DMS153 (cell line): ENCODE measurements at places on chromosomes 5 and 9.

- DNase-seq = peak; percentile 55
These were observed 37.7 kb downstream of the NSG2 start for GRCh38 chr5:174083056-174083827.

GRCh38 chr5:17444496-17444895 is 53.5 kb upstream of the TAF11L2 start:
- DNase-seq = no peak

DNA sequence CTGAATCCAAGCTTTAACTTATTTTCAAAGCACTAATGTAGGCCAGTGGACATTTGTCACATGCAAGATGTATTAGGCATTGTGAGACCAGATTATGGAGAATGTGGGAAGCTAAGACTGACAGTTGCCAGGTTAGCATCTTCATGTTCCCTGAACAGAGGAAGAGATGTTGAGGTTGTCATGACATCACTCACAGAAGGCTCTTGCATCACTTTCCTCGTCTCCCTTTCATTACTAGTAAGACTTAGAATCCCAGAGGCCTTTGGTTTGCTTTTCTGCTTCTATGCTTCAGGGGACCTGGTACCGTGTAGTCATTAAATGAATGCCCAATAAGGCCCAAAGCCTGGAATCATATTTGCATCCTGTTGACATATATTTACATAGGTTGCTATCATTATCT is 76.4 kb upstream of the RPS23 start:
- DNase-seq = no peak

- DNase-seq = no peak
These were observed 145.7 kb downstream of the ZSWIM6 start for GRCh38 chr5:61477788-61478187.

GRCh38 chr9:17480966-17481365 is 97.9 kb upstream of the SH3GL2 start:
- no peak for DNase-seq

GRCh38 chr9:112743216-112743836 is 7.2 kb upstream of the SNX30 start:
- DNase-seq = no peak

- no peak for DNase-seq
These were observed 781 bp downstream of the FOXD1 start for GRCh38 chr5:73447530-73448462.

GRCh38 chr5:115838885-115839518 is 2.4 kb downstream of the ATG12 start:
- DNase-seq = no peak

- DNase-seq = no peak
These were observed 25.3 kb upstream of the CEP72 start for GRCh38 chr5:586751-587285.

GRCh38 chr9:18935541-18935940 is 97.5 kb downstream of the SAXO1 start:
- no peak for DNase-seq

GRCh38 chr5:66012271-66012670 is 85.9 kb downstream of the ERBIN start:
- DNase-seq = no peak

DNA sequence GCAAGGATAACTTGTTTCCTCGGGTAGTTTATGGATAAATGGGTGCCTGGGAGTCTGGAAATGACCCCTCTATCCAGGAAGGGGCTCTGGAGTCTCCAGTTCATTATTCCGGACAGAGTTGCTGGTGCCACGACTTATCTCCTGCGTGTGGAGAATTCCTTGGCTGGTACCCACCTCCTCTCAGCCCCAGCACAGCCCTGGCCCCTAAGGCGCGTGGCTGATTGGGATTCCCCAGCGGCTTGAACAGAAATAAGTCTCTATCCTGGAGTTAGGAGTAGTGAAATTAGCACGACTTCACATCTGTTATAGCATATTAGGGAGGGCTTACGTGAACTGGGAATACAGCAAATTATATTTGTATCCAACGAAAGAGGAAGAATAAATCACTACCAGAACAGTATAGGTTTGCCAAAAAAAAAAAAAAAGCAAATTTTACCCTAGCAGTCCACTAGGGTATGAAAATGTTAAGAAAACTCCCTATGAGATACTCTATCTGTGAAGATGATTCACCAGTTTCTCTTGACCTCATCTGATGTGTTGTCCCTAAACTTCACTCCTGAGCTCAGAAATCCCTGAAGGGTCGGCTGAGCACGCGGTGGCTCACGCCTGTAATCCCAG is 172.5 kb upstream of the OTULINL start:
- no peak for DNase-seq

DNA sequence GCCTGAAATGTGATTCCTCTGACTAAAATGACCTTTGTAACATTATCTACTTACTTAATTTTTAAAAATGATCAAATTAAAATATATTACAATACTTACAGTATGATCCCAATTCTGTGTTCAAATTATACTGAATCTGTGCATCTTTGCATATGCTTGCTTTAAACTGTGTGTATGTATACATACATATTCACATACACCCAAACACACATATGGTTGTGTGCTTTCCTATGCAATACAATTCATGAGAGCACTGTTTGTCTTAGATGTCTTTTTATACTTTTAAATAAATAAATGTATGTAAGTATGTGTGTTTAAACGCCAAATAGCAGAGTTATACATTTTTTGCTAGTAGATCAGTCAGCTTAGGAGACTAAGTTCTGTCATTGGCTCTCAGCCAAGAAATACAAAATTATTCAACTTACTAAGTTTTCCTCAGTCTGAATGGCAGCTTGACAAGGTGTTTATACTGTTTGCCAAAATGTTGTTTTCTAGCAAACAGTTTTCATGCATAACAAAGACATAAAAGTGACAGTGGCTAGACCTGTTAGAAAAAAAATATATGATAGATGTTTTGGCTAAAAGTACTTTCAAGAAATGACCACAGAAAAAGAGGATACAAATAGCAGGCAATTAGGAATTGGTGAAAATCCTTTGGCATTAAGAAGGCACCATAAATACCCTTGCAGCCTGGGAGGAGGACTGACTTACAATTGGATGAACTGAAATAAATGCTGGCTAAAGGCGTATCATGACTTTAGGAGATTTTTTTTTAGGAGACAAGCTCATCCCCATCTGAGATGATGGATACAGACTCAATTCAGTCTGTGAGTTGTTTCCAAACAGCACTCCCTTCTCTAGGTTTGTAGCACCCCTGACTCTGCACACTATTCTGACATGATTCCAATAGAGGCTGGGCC is 7.9 kb downstream of the TICAM2 start:
- no peak for DNase-seq

GRCh38 chr5:177496070-177496726 is 1.2 kb downstream of the PDLIM7 start:
- DNase-seq = no peak

- no peak for DNase-seq
These were observed 3.3 kb upstream of the DAB2IP start for GRCh38 chr9:121648172-121648571.

GRCh38 chr5:98296426-98296825 is 477.0 kb upstream of the RGMB start:
- no peak for DNase-seq

DNA sequence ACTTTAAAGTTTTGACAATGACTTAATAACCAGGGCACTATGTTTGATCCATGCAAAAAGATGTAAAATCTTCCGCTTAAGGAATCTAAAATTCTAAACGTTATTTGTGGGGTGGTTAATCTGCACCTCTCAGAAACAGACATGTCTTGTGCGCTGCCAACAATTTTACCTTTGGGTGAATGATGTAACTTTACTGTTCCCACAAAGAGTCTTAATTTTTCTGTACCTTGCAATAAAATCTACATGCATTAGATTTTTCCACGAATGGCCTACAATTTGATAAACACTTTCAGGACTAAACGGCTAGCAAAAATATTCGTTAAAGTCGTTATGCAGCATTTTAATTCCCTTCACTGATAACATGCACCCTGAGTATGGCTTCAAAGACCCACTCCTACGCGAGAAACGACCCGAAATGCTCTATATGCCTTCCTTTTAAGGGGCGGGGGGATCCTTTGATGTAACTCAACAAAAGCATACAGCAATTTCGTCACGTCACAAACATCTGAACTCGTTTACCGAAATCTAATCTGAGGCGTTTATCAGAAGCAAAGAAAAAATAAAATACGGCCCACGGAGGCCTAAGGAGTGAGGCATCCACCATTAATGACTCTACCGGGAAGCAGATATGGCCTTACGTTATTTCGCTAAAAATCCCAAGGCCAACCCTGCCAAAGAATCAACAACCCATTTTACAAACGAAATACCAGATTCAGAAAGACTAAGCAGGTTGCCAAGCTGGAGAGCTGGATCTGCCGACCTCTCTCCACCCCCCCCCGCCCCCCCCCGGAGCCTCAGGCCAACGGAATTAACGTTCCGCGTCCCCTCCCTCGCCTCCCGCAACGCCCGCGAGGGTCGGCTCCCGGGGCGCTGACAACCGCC is 621 bp downstream of the AK6 start:
- no peak for DNase-seq

DNA sequence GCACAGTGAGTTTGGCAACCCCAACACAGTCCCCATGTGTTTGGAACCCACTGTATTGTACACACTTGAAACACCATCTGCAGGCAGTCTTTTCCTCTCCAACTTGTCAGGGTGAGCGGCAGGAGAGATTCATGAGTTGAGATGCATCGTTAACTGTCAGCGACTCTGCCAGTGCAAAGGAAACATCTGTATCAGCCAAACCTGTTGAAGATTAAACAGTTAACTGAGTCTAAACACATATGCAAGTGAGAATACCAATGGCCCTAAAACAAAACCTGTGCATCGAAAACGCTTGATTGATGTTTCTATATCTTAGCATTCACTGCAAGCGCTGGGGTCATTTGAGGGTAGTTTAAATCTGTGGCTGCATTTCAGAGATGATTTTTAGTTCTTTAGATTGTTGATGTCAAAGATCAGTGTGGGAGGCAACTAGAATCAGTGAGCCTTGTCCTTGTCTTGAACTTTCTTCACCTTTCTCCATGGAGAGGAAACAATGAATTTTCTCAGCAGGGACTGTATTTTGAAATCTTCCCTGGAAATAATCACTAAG is 41.3 kb upstream of the PAM start:
- DNase-seq = no peak

DNA sequence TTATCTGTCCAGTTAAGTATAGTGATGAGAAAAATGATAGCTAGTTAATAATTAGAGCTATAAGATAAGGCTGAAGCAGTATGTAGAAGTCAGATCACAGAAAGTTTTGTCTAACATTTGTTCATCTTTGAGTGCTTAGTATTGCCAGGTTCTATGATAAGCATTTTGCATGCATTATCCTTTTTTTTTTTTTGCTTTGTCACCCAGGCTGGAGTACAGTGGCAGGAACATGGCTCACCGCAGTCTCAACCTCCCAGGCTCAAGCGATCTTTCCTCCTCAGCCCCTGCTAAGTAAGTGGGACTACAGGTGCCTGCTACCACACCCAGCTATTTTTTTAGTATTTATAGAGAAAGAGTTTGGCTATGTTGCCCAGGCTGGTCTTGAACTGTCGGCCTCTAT is 17.5 kb downstream of the BAAT start:
- DNase-seq = no peak

GRCh38 chr5:150288791-150289190 is 782 bp downstream of the CAMK2A start:
- DNase-seq = no peak

DNA sequence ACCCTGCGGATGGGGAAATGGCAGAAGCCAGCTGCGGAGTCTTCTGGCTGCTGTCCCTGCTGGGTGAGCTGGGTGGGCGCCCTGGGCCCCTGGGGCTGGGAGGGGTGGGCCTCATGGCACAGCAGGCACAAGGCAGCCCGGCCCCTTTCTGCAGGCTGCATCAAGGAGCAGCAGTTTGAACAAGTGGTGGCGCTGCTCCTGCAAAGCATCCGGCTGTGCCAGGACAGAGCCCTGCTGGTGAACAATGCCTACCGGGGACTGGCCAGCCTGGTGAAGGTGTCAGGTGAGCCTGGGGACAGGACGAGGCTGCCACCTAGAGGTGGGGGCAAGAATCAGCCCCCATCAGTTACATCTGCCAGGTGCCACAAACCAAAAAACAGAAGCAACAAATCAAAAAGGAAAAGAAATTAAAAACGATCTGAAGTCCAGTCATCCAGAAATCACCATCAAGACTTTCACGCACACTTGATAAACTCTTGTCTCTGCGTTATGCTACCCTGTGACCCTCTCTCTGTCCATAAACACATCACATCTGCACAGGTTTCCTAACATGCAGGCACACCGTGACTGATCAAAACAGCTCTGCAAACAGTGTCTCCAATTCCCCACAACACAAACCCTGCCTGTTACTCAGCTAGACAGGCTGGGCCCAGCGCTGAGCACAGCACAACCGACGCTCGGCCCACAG is 13.9 kb downstream of the REXO4 start:
- peak; percentile 78 for DNase-seq

- DNase-seq = peak; percentile 88
These were observed at the start of gene ISL1 for GRCh38 chr5:51383131-51384121. Gene ISL1, plus strand, starts transcription at chr5:51383448. Its CDS starts 224 bp downstream, at chr5:51383672.

- peak; percentile 47 for DNase-seq
These were observed 171.5 kb downstream of the SSBP2 start for GRCh38 chr5:81579262-81579924.

DNA sequence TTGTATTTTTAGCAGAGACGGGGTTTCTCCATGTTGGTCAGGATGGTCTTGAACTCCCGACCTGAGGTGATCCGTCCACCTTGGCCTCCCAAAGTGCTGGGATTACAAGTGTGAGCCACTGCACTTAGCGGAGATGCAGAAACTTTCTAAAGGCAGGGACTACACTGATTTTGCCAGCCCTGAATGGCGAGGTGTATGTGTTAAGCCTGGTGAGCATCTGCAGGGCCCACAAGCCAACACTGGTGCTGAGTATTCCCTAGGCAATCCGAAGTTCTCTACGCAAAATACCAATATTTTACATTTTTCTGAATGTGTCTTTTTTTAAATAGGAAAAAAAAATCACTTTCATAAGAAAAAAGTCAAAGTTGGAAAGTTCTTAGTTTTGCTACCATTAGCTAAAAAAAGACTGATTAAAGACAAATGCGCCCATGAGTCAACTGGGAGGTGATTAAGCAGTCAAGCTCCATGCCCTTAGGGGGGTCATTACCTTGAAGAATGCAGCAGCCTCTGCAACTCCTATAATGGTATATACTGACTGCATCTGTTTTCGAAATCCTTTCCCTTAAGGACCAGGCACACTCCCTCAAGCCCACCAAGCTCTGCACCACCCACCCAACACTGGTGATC is 502.8 kb downstream of the BNC2 start:
- DNase-seq = no peak

GRCh38 chr9:101625876-101626275 is 31.1 kb upstream of the PPP3R2 start:
- DNase-seq = no peak

DNA sequence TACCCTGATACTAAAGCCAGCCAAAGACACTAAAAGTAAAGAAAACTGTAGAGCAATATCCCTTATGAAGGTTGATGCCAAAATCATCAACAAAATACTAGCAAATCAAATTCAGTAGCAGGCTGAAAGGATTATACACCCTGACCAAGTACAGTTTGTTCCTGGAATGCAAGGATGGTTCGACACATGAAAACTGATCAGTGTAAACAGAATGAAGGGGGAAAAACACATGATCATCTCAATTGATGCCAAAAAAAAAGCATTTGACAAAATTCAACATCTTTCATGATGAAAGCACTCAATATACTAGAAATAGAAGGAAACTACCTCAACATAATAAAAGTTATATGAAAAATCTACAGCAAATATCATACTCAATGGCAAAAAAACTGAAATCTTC is 43.5 kb upstream of the LRRC14B start:
- DNase-seq = no peak
